ENCODE measurements at places on chromosomes 12 and 14. TPM values are rescaled to one million over a fixed set of nuclear protein-coding genes. Genes with fewer than 3 reads are reported as not detected.

OR10G3 gene
- total RNA-seq: not detected

MANSC1 gene
- total RNA-seq: 26.4 TPM

PPP4R3A gene
- 86.2 TPM for total RNA-seq

NRXN3 gene
- 10.0 TPM for total RNA-seq

MGP gene
- total RNA-seq: 472 TPM

IFT81 gene
- 7.3 TPM for total RNA-seq

ASCL1 gene
- not detected for total RNA-seq

ABHD12B gene
- 0.43 TPM for total RNA-seq

CACNA2D4 gene
- total RNA-seq: 5.5 TPM

SERPINA9 gene
- not detected for total RNA-seq

SLC6A12 gene
- 11.1 TPM for total RNA-seq

RAD9B gene
- 1.8 TPM for total RNA-seq

TCTN2 gene
- 10.5 TPM for total RNA-seq

GALNT16 gene
- total RNA-seq: 3.0 TPM

OLR1 gene
- 96.1 TPM for total RNA-seq

FITM1 gene
- 1.1 TPM for total RNA-seq

GARIN6 gene
- total RNA-seq: not detected

NXPH4 gene
- total RNA-seq: not detected

TRPV4 gene
- 4.5 TPM for total RNA-seq

CTSG gene
- total RNA-seq: 9.7 TPM
